ENCODE measurements at places on chromosomes 6 and 20. TPM values are rescaled to one million over a fixed set of nuclear protein-coding genes. Genes with fewer than 3 reads are reported as not detected.

DNA sequence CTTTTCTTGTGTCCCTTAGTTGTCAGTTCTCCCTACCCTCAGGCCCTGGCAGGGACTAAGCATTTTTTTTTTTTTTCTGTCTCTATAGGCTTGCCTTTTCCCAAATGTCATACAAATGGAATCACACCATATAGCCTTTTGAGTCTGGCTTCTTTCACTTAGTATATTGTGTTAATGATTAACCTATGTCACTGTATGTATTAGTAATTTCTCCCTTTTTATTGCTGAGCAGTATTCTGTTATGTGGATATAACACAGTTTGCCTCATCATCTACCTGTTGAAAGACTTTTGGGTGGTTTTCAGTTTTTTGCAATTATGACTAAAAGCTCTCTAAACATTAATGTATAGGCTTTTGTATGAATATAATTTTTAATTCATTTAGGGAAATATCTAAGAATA lies 16.0 kb upstream of the FBXO30 start:
- no peak for DNase-seq

DNA sequence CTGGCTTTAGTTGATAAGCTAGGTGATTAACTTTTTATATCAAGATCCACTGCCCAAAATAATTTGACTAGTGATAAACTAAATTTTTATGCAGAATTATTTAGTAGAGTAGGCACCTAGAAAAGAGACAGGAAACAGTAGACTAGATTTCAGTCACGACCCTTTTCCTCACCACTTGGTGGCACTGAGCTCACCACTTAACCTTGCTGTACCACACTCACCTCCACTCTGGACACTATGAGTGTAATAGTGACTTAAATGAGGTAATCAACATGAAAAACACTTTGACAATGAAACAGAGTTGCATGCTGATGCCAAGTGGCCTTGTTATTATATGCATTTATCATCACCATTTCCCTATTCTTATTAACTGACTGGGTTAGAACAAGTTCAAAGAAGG lies 730.4 kb downstream of the KIF16B start:
- no peak for DNase-seq

GRCh38 chr6:818196-818595 lies 125.3 kb upstream of the EXOC2 start:
- DNase-seq = no peak

GRCh38 chr6:66896415-66896814 lies 1189.4 kb upstream of the EYS start:
- no peak for DNase-seq

Gene PACRG
- total RNA-seq = 0.36 TPM

DNA sequence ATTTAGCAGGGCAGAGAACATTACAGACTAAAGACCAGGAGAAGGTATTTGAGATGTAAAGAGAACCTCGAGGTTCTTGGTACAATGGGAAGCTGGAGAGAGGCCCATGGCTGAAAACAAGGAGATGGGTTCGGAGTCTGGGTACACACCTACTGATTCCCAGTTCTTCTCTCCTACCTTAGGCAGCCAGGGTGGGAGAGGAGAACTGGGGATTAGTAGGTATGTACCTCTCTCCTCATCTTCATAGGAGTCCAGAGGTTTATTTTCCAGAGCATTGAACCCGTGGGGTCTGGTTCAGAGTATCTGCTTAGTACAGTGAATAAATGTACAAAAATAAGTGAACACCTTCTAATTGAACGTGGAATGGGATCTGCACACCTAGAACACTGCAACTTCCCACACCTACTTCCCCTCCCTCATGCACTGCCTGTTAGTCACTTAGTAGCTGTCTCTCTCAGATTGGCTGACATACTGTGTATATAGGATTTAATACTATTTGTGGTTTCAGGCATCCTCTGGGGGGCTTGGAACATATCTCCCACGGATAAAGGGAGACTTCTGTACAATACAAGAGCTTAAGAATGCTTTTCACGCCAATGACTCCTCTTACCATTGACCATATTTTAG lies 23.5 kb upstream of the NUP153 start:
- no peak for DNase-seq

GRCh38 chr6:159844737-159845645 lies 44.9 kb downstream of the PNLDC1 start:
- no peak for DNase-seq

DNA sequence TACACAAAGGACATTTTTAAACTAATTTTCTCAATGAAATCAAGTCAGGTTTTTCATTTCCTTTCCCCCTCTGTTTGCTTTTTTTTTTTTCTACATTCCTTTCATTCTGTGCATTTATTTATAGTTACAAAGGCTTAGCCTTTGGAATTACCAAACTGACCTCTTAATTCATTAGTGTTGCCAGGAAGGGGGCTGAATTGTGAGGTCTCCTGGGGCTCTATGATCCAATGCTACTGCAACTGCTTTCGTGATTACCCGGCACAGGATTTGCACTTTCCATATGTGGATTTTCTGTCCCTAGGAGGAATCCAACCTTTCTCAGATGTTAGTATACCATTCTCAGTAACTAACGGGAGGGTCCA lies 35.3 kb downstream of the NEDD9 start:
- no peak for DNase-seq

DNA sequence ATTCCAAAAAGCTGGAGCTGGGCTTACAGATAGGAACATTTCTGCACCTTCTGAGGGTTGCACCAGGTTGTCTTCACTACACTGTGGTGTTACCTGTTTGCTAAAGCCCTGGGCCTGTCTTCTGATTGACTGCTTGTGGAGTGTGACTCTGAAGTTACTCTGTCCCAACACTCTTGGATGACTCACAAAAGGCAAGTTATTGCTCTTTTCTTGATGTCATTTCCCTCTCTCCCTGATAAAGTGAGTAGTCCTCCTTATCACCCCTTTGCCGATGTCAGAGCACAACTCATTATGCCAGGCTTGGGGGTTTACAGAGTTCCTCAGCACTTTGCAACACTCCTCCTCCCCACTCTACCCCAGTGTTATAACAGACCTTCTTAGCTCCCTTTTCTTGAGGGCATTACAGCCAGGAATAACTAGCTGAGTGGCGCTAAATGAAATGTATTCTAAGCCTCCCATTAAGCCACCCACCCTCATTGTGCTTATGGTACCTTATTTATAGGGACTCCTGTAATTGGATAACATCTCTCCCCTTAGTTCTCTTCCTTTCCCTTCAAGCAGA lies 36.1 kb upstream of the NKX2-4 start:
- DNase-seq = no peak

- DNase-seq = no peak
Observed at GRCh38 chr20:34713194-34713943, 9.2 kb downstream of the TP53INP2 start.

Measured in sigmoid colon (tissue), 7 donors.